ENCODE measurements at places on chromosomes 1 and 21. TPM values are rescaled to one million over a fixed set of nuclear protein-coding genes. Genes with fewer than 3 reads are reported as not detected.

Gene ROR1
- 10.5 TPM for total RNA-seq

Gene VASH2
- total RNA-seq = 3.1 TPM

Gene AGMAT
- total RNA-seq = 7.8 TPM

Gene ANKRD34A
- total RNA-seq = 0.24 TPM

Gene BEND5
- not detected for total RNA-seq

Gene RIPPLY3
- 0.55 TPM for total RNA-seq

Gene CELA2A
- not detected for total RNA-seq

Gene HNRNPR
- 167 TPM for total RNA-seq

Gene CCDC27
- not detected for total RNA-seq

Gene SH2D2A
- total RNA-seq = 2.5 TPM

Gene TYW3
- total RNA-seq = 18.3 TPM
